NCI-H2081 treated with DMSO at 0.1 percent for 48 hours (cell line): ENCODE measurements at places on chromosomes 13 and 19.

- DNase-seq = no peak
Measured at GRCh38 chr19:16628984-16629691, 1.1 kb upstream of the MED26 start.

- DNase-seq = no peak
Measured at GRCh38 chr19:12695096-12695495, 1.3 kb downstream of the FBXW9 start.

- no peak for DNase-seq
Measured at GRCh38 chr13:50932091-50932490, 22.5 kb downstream of the RNASEH2B start.

- DNase-seq = no peak
Measured at GRCh38 chr13:48975101-48975855, 434 bp upstream of the FNDC3A start.

GRCh38 chr13:99200432-99201167 lies at the start of gene UBAC2:
Gene UBAC2, plus strand, starts transcription at chr13:99200854. Its CDS starts 55 bp downstream, at chr13:99200909.
- DNase-seq = peak; percentile 43

- no peak for DNase-seq
Measured at GRCh38 chr13:114111577-114111976, 20.8 kb downstream of the RASA3 start.

DNA sequence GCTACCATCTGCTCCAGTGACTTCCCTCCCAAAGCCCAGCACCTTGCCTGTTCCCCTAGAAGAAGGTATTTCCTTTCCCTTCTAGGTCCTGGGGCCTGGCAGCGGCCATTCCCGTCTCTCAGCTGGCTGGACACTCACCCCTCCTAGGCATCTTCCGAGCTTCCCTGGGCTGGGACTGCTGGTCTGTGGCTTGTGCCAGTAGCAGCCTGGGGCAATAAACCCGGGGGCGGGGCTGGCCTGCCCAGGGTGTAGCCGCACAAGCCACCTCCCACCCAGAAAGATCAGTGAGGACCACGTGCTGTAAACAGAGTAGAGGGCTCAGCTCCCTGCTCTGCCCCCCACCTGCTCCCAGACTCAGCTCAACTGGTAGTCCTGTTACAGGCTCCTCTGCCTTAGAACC lies 15.0 kb downstream of the LIPE start:
- DNase-seq = no peak

GRCh38 chr13:20190076-20190475 lies 2.7 kb downstream of the GJB2 start:
- DNase-seq = no peak

- no peak for DNase-seq
Measured at GRCh38 chr13:70544706-70545105, 436.5 kb upstream of the KLHL1 start.

- DNase-seq = no peak
Measured at GRCh38 chr19:53612762-53613526, 18.9 kb upstream of the DPRX start.

- DNase-seq = no peak
Measured at GRCh38 chr19:18856385-18857126, 24.8 kb downstream of the UPF1 start.

DNA sequence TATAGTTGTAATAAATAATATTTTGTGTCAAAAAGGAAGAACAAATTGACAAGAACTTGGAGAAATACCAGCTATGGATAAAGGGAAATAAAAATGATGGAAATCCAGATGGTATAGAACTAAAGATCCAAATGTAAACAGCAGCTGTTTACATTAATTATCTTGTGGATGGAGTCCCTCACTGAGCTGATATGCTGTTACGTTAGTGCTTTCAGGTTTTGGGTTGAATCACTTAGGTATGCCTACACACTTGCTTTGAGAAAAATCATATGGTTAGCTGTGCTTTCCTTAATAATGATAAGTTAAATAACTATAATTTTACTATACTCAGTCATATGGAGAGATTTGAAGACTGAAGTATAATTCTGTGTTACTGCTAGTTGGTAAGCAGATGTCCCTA lies 27.7 kb downstream of the WASF3 start:
- no peak for DNase-seq

- DNase-seq = no peak
Measured at GRCh38 chr19:30662211-30662861, 290.2 kb downstream of the ZNF536 start.

- peak; percentile 15 for DNase-seq
Measured at GRCh38 chr13:96632536-96633320, 361.5 kb downstream of the OXGR1 start.

- no peak for DNase-seq
Measured at GRCh38 chr13:29224206-29224605, 371.3 kb downstream of the SLC7A1 start.

GRCh38 chr13:100045355-100045754 lies 43.5 kb upstream of the PCCA start:
- DNase-seq = no peak

DNA sequence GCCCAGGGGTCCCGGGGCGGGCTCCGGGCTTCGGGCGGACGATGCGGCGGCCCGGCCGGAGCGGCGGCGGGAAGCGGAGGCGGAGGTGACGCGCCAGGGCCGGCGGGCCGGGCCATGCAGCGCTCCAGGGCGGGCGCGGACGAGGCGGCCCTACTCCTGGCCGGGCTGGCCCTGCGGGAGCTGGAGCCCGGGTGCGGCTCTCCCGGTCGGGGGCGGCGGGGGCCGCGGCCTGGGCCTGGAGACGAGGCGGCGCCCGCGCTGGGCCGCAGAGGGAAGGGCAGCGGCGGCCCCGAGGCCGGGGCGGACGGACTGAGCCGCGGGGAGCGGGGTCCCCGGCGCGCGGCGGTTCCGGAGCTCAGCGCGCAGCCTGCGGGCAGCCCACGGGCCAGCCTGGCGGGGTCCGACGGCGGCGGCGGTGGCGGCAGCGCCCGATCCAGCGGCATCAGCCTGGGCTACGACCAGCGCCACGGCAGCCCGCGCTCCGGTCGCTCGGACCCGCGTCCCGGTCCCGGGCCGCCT lies 362 bp downstream of the WTIP start:
- no peak for DNase-seq

DNA sequence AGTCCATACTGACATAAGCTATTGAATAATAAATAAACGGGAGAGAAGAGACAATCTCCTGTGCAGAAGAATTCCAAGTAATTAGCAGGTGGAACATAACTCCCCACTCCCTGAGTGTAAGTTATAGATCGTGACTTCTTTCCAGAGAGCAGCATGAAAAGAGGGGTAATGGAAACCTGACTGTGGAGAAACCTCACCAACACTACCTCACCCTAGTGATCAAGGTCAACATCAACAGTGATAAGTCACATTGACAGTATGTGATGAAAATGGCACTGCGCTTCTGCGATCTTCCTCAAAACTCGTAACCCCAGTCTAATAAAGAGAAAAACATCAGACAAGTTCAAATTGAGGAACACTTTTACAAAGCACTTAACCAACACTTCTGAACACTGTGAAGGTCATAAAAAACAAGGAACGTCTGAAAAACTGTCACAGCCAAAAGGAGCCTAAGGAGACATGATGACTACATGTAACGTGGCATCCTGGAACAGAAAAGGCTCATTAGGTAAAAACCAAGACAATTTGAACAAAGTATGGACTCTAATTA lies 19.8 kb downstream of the CAB39L start:
- no peak for DNase-seq

GRCh38 chr13:100666124-100666523 lies 8.5 kb downstream of the TMTC4 start:
- no peak for DNase-seq

DNA sequence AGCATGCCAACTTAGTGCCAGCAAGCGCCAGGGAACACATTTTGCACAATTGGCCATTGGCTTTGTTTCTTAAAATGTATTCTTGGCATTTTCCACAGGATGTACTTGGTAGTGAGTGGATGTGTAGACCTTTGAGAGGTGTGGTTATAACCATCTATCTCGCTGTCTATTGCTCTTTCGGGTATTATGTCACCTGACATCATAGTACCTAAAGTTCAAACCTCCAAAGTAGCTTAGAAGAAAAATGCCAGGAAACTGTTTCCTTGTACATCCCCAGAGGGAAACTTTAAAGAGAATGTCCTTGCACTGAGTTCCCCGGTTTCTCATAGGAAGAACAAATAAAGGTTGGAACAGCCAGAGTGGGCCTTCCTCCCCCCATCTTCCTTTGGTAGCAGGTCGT lies 87.6 kb downstream of the FGF9 start:
- DNase-seq = no peak

- no peak for DNase-seq
Measured at GRCh38 chr13:113059891-113060290, 45.7 kb upstream of the F7 start.

DNA sequence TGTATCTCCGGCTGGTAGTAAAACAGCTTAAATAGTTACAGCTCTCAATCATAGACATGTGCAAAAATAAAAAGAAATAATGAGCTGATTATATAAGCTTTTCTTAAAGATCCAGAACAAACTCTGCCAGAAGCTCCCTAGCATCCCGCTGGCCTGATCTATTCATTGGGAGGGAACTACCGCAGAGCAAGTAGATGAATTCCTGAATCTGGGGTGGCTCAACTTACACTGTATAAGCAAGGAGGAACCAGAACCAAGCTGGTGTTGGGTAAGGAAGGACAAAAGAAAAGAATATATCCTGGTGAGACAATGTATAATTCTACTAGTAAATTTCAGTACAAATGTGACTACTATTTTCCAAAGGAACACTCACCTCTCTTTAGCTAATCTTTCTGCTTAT lies 1122.2 kb downstream of the OLFM4 start:
- DNase-seq = no peak

GRCh38 chr13:99819967-99820366 lies 151.6 kb downstream of the ZIC5 start:
- no peak for DNase-seq

DNA sequence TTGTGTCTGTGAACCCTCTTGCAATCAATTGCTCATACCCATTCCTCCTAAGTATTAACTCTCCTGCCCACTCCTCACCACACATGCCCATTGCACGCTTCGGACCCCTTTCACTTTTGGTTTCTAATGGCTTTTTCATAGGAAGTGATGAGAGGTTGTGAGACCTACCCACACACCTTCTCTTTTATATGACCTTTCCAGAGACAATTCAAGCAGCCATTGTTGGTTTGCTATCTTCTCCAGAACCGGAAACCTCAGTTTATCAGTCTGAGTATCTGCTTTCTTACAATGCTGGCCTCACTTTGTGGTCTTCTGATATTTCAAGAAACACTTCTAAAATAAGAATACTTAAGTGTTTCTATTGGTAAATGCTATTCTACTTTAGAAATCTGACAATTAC lies 1550.8 kb upstream of the SLC10A2 start:
- DNase-seq = no peak

GRCh38 chr13:75202981-75203380 lies 279.0 kb downstream of the TBC1D4 start:
- no peak for DNase-seq

DNA sequence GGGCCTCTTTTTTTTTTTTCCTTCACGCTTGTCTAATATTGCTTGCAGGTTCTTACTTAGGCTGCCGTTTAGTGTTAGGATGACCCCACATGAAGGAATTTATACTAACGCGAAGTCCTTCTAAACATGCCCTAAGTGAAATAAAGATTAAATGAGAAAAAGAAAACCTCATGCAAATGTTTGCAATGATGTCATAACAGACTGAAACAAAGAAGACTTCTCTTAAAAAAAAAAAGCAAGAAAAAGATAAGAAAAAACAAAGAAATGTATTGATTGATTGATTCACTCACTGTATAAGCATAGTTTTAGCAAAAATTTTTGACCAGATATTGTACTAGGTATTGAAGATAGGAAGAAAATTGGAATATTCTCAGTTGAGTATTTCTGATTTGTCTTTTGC lies 418.2 kb downstream of the IRS2 start:
- no peak for DNase-seq

DNA sequence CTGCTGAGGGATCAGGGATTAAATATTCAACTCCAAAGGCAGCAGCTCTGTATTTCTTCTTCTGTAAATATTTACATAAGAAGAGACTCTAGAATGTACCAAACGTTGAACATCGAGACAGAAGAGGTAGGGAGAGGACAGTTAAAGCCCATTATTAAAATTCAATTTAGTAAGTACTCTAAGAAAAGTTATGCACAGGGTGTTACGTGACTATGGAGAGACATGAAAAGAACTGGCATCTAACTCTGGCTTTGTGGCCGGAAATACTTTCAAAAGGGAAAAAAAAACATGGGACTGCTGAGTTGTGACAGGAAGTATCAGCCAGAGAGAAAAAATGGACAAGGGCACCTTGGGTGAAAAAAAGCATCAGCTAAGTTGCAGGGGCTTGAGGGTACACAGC lies 36.7 kb downstream of the LNX2 start:
- no peak for DNase-seq

GRCh38 chr13:25977216-25977615 lies 74.6 kb downstream of the SHISA2 start:
- peak; percentile 58 for DNase-seq

- DNase-seq = no peak
Measured at GRCh38 chr13:79448413-79448812, 32.5 kb upstream of the NDFIP2 start.

GRCh38 chr13:112078216-112078615 lies 11.3 kb downstream of the SOX1 start:
- no peak for DNase-seq

DNA sequence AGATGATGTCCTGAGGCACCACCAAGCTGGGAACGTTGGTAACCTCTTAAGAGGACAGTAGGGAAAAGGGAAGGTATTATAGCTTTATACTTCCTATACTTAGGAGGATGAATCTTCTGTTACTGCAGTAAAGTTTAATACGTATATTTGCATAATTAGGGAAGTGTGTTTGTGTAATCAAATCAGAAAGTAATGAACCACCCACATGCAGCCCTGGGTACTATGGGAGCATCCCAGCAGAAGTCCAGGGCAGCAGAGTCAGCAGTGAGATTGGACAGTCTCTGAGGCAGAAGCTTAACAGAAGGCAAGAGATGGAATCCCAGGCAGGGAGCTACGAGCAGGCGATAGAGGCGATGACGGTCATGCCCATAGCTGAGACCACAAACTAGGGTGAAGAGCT lies 12.5 kb downstream of the SAFB start:
- DNase-seq = no peak

GRCh38 chr19:14818588-14818987 lies 16.4 kb downstream of the OR7A5 start:
- DNase-seq = no peak

DNA sequence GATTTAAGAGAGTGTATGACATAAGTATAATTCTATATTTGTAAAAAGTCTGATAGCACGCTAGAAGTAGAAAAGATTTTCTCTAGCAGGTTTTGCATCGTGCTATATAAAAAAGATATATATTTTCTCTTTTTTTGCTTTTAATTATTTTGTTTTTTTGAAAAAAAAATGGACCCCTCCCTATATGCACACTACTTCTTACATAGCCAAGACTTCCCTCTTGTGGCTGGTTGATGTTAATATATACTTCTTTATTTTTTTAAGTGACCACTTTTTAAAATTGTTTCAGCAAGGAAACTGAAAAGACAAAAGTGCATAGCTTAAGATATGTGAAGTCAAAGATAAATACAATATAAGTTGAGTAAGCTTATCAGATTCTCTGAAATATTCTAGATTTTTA lies 1202.8 kb downstream of the DIAPH3 start:
- no peak for DNase-seq
